ENCODE measurements at places on chromosomes 3 and 15.

DNA sequence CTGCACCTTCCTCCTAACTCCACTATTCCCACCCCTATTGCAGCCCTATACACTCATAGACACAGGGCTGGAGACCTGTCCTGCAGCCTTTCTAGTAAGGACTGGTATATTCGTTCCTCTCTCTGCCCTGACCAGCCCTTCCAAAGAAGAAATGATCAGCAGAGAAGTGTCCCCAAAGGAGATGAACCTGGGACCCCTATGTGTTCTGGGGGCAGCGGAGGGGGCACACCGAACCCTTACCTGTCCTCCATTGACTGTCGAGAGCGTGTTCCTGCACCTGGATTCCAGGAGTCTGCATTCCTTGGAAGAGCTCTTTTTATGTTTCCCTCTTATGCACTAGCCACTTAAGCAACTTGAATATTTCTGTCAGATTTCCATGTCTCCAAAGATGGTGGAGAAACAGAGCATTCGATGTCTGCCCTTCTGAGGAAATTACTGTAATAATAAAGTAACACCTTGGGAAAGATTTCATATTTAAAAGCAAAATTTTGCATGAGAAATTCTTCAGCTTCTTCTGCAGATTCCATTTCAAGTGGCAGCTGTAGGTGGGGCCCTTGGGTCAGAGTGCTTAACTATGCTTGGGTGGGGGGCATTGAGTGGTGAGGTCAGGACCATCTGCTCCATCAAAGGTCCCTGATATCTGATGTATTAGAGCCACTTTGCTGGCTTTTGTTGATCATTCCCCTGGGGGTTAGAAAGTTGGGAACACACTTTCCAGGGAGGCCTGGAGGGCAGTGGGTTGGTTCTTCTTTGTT lies 6.3 kb downstream of the EPHB1 start:
- no peak for ATAC-seq

DNA sequence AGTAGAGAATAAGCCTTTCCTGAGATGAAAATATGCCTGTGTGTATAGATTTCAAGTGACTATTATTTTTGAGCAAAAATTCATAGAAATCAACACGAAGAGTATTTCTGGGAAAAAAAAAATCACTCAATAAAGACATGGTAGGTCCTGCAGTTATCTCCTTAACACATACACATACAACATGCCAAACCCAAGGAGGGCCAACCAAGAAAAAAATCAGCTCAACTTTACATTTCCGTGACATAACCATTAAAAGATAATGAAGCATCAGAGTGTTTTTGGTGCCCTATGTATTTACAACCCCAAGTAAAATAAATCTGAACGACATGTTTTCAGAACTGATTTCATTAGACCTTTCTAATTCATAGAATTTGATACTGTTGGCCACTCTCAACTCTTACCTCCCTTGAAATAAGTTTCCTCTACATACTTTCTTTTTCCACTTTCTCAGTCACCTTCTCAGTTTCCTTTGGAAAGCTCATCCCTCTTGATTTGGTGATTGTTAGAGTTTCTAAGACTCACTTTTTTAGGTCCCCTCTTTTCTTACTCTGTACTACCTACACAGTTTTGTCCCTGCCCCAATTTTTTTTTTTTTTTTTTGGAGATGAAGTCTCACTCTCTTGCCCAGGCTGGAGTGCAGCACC lies 162.3 kb downstream of the TBL1XR1 start:
- ATAC-seq: no peak

GRCh38 chr3:143187111-143187510 lies 67.5 kb downstream of the CHST2 start:
- peak; percentile 21 for ATAC-seq

DNA sequence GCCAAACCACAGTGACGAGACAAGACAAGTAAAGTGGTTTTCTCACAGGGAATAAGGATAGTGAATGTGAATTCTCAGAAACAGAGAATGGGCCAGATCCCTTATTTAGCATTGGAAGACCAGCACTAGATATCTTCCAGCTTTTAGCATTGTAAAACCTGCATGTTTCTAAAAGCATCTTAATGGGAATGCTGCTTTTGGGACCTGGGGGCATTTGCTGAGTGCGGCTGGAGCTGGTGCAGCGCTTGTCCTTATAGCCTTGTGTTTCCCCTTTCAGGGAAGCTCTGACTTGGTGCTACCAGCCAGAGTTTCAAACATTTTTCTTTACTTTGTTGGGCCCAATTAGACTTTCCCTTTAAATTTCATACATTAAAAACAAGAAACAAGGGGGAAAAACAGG lies 52.9 kb downstream of the CLSTN2 start:
- no peak for ATAC-seq

DNA sequence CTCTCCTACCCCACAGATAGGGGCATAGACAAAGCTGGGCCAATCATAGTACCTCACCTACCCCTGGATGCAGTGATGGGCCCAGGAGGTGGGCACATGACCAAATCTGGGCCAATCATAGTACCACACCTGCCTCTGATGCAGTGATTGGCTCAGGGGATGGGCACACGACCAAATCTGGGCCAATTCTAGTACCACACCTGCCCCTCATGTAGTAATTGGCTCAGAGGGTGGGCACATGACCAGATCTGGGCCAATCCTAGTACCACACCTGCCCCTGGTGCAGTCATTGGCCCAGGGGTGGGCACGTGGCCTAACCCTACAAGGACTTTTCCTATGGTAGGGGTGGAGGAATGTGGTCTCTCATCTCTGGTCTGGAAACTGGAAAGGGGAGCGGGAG lies 56.9 kb upstream of the MEF2A start:
- ATAC-seq: no peak

GRCh38 chr3:116808725-116809124 lies 99.1 kb downstream of the TUSC7 start:
- no peak for ATAC-seq

- ATAC-seq: no peak
Observed at GRCh38 chr3:152113413-152113812, 155.3 kb upstream of the MBNL1 start.

DNA sequence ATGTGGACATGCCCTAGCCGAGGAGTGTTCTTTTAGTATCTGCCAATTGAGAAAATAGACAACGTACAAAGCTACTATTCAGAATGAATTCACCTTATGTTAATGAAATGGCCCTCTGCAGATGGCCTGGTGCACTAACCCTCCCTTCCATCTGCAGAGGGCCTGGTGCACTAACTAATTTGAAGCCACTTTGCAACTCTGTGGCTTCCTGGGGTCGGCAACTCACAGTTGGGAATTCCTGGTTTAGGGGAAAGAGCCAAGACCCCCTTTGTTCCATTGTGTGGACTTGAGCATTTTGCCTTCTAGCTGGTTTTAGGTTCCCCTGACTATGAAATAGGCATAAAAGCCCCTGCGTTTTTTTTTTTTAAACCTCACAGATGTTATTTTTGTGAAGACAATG lies 204.3 kb upstream of the UBE3A start:
- ATAC-seq: no peak

- ATAC-seq: no peak
Observed at GRCh38 chr3:68515237-68515636, 417.1 kb downstream of the TAFA4 start.

GRCh38 chr3:53196575-53197407 lies 35.8 kb downstream of the PRKCD start:
- no peak for ATAC-seq

GRCh38 chr15:40080847-40081246 lies 27.8 kb downstream of the BMF start:
- ATAC-seq: no peak

DNA sequence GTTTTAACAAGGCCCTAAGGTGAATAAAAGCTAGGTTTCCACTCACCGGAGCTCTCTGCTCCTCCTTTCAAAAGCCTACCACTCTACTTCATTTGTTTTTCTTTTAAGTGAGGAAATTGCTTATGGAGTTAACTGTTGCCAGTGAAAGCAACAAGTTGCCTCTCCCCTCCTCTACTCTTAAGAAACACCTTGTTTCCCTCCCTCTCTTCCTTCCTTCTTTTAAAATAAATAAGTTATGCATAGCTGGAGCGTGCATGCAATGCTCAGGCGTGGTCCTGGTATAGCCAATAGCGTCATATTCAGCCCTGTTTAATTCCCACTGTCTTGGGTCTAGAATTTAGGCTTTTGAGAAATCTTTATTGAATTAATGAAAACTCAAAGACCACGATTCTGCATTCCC lies 101.1 kb upstream of the IGF1R start:
- ATAC-seq: no peak

GRCh38 chr3:46768061-46768460 lies 50.4 kb upstream of the PRSS50 start:
- no peak for ATAC-seq

DNA sequence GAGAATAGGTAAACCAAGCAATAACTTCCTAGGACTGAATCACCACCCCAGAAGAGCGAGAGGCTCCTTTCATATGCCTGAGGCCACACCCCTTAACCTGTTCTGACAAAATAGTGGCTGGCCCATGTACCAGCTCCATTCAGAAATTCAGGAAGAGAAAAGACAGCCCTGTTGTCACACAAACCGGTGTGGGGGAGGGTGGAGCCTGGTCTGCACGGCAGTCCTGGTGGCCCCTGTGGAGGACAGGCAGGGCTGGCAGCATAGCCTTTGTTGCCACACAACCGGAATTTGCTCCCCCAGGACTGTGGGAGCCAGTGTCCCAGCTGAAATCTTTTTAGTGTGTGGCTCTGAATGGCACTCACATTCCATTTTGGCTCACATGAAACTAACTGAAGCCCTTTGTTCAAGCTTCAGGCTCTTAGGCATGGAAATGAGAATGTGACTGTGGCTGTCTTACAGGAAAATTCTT lies 23.8 kb downstream of the RLBP1 start:
- no peak for ATAC-seq

DNA sequence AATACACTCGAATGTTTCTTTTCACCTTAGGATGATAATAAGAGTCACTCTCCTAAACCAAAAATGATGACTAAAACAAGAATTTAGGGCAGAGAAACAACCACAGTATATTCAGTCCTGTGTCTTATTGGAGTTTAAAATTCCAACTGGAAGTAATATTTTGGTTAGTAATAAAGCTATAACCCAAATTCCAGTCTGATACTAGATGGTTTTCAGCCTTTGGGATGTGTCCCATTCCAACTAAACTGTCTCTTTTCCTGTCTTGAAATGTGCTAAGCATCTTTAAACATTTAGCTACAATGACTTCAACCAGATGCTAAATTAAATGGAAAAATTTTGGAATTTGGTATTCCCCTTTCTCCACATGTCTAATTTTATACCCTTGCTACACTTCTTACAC lies 510.0 kb downstream of the ROBO1 start:
- ATAC-seq: no peak

- ATAC-seq: peak; percentile 12
Observed at GRCh38 chr3:48563382-48563918, at the start of gene UCN2. Gene UCN2, minus strand, starts transcription at chr3:48563781. Its CDS starts 657 bp downstream, at chr3:48563124.
